ENCODE measurements at places on chromosomes 12 and 14.

- no peak for DNase-seq
Observed at GRCh38 chr12:52876372-52876771, 27.6 kb upstream of the KRT78 start.

GRCh38 chr12:96371790-96372699, 28.2 kb downstream of the CDK17 start:
- DNase-seq, result no peak

DNA sequence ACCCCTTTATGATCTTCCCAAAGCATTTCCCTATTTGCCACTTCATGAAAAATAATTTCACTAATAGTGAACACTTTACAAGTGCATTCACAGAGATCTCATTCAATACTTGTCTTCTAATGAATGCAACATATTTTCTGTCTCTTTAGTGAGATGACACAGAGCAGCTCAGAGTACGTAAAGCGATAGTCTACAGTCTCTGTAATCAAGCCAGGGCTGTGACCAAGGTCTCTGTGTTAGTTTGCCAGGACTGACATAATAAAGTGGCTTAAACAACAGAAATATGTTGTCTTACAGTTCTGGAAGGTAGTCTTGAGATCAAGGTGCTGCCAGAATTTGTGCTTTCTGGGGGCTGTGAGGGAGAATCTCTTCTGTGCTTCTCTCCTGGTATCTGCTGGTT, 33.1 kb upstream of the FRS2 start:
- no peak for DNase-seq

DNA sequence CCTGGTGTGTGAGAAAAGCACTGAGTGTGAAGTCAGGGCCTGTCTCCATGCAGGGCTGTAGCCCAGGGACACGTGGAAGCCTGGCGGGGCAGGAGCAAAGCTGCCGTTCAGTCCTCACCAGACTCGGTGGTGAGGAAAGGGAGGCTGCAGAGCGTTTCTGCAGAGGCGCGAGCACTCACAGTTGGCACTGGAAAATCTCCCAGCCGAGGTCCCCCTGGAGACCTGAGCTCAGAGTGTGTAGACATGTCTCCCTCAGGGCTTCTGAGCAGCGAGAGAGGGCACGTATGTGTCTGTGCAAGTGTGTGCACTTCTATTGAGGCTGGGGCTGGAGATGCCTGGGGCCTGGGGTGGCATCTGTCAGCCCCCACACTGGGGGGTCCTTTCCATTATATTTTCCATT, 11.0 kb upstream of the HHIPL1 start:
- no peak for DNase-seq

- no peak for DNase-seq
Observed at GRCh38 chr12:124564232-124564958, 3.0 kb downstream of the NCOR2 start.

GRCh38 chr12:18275981-18276380, 14.7 kb downstream of the PIK3C2G start:
- DNase-seq, result no peak
